Lung (tissue), 17 donors: ENCODE measurements at places on chromosomes 4 and X.

DNA sequence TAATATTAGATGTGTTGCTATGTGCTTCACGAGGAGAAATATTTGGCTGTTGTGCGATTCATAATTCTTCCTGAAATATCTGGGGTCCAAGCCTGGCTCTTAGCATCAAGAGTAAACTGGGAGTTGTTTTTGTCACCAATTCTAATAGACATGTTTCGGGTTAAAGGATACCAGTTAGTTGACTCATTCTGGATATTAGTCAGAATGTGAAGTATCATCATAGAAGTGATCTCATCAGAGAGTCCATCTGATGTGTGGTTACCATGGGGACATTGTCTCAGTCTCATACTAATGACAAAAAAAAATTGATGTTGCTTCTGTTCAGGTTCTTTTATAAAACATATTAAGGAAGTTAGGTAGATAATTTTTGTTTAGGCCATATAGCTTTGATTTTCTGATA, 57.2 kb upstream of the MTMR1 start:
- DNase-seq: no peak

DNA sequence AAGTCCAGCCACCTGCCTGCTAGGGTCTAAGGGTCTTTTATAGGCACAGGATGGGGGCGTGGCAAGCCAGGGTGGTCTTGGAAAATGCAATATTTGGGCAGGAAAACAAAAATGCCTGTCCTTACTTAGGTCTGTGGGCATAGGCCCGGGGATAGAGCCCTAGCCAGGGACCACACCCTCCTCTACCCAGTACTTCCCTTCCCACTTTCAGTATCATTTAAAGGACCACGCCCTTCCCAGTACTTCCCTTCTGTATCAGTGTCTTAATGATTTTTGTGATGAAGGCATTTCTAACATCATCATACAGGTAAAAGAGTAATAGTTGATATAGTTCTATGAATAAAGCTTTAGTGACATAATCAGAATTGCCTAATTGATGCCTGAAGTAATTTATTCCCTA, 11.4 kb downstream of the BANK1 start:
- DNase-seq: no peak

DNA sequence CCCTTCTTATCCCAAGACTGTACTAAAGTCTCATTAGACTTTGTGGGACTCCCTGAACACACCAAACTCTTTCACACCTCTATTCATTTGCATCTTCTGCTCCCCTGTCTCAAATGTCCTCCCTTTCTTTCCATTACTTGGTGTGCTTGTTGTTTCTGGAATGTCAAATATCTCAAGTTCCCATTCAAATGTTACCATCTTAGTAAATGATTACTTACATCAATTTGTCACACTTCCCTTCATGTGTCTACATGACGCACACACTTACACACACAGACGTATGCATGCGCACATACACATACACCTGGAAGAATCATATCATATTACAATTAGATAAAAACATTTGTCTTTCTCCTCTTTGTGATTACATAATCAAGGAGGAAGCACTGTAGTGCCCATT, 210.8 kb upstream of the TEX13C start:
- no peak for DNase-seq

DNA sequence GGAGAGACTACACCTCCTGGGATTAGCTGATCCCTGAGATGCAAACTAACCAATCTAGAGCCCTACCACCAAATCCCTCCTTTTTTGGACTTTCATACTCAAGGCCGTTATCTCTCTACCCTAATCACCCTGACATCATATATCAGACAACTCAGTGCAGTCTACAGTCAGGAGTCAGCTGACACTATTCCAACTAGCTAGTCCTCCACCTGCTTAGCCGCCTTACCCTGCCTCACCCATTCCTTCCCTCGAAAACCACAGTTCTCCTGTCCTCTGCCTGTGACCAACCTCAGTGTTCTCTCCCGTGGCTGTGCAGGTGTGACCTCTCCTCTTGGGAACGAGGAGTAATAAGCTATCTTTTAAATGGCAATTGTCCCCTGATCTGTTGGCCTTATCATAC, 1.8 kb upstream of the PPEF2 start:
- DNase-seq: no peak

- no peak for DNase-seq
These were observed 37.0 kb downstream of the TNIP3 start for GRCh38 chr4:121127100-121127499.

- no peak for DNase-seq
These were observed 20.1 kb upstream of the AP1S2 start for GRCh38 chrX:15874672-15875071.

DNA sequence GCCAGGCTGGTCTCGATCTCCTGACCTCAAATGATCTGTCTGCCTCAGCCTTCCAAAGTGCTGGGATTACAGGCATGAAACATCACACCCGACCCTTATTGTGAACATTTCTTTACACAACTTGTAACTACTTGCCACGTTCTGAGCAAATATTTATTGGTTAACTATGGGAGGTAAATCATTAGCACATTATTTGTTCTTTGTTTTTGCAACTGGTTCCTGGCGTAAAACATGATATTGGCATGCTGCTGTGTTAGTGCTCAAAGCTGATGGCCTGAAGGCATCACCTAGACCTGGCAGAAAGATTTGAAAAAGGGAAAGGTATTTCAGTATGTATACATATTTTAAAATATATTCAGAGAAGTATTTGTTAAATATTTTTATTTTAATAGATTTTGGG, 438.3 kb upstream of the PRKX start:
- no peak for DNase-seq

DNA sequence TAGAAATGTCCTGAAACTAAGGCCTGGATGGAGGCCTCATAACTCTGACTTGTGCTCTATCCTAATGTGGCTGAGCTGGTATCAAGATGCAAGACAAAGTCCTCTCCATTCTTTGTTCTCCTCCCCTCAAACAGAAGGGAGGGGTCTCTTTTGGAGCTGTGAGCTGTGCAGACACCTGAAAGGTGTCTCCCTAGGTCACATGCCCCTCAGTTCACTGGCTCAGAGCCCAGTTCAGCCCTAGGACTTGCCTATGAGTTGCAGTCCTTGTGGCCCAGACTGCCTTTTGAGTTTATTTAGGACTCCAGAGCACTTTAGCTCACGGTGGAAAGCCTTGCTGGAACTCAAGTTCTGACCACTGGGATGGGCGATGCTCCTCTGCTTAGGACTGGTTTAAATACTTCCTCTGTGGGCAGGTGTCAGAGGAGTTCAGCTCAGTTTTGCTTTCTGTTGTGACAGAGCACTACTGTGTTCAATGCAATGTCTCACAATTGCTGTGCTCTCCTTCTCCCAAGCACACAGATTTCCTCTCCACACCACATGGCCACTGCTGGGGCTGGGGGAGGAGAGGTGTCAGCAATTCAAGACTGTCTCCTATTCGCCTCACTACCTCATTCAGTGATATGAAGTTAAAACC, 84.8 kb upstream of the ZNF827 start:
- no peak for DNase-seq

DNA sequence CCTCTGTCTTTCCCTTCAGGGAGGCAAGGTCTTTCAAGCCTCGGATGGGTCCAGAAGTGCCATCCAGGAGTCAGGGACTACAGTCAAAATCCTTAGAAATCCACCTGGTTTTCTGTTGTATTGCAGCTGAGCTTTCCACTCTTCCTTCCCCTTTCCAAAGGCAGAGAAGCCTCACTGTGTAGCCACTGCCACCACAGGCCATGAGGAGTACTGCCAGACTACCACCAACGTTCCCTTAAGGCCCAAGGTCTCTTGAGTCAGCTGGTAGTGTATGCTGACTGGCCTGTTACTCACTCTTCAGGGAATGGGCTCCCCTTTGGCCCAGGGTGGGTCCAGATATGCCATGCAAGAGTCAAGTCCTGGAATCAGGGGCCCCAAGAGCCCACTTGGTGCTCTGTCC, 1454.1 kb downstream of the PCDH19 start:
- no peak for DNase-seq

- DNase-seq: no peak
These were observed 156.6 kb downstream of the DCTD start for GRCh38 chr4:182760551-182761043.

GRCh38 chr4:30903502-30904214, 183.5 kb downstream of the PCDH7 start:
- DNase-seq: no peak

DNA sequence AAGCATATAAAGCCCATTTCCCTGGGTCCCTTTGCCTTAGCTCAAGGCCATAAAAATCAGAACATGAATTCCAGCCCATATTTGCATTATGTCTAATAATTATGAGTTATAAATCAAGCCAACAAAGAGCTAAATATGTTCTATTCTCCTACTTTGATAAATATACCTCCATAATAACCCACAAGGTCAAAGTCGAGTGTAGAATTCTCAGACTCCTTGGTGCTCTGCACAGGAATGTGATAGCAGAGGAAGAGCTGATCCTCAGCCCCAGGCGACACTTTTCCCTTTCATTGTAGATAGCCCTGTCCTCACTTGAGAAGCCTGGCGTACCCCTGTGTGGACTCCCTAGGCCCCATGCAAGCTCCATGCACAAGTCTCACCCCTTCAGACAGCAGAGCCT, 85.6 kb downstream of the CASP3 start:
- no peak for DNase-seq

- no peak for DNase-seq
These were observed 78.4 kb downstream of the PWWP3B start for GRCh38 chrX:106246511-106246910.

- DNase-seq: no peak
These were observed 29.0 kb downstream of the TFDP3 start for GRCh38 chrX:133189195-133189594.
